ENCODE measurements at places on chromosomes 2 and 18.

GRCh38 chr2:857937-858336 is 92.7 kb upstream of the SNTG2 start:
- H3K36me3 ChIP-seq = no peaks in the 10 kb centered on the region
- no peak overlapping the region for H3K4me3 ChIP-seq
- H3K4me1 ChIP-seq = no peaks in the 10 kb centered on the region

DNA sequence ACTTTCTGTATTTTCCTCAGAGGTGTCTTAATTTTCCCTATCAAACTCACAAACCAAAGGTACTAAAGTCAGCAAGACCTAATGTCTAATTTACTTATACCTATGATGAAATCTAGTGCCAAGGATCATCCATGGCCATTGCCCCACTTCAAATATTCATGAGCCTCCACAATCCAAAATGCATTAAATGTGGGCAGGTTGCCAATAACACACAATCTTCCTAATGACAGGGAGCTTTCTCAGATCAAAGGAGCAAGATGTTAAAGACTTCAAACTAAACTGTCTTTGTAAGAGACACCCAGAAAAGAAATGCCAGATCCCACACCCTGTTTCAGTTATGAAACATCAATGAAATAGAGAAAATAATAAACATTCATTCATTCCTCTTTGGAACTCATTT is 143.2 kb downstream of the TMEFF2 start:
- H3K4me3 ChIP-seq = no peak overlapping the region
- peaks cover 4% of the 10 kb centered on the region for H3K4me1 ChIP-seq
- no peak overlapping the region for H3K27ac ChIP-seq
- no peaks in the 10 kb centered on the region for H3K27me3 ChIP-seq

GRCh38 chr2:85945586-85945985 is 56.8 kb upstream of the ST3GAL5 start:
- no peaks in the 10 kb centered on the region for H3K36me3 ChIP-seq
- H3K4me1 ChIP-seq = no peaks in the 10 kb centered on the region
- no peak overlapping the region for H3K27ac ChIP-seq
- H3K27me3 ChIP-seq = no peaks in the 10 kb centered on the region
- H3K4me3 ChIP-seq = no peak overlapping the region

DNA sequence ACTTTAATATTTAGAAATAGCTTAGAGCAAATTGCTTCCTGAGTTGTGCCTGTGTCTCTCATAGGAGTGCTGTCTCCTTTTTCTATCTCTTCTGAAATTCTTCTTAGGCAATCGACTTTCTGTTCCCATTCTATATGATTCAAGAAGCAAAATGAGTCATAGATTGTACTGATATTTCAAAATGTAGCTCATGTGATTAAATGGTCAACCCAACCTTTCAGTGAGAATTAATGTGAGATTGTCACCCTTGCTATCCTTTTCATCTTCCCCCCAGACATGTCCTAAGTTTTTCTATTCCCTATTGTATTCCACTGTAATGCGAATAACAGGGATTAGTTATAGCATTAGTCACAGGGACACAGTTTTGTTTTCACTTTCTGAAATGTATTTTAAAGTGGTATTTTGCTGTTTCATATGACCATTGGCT is 413.6 kb downstream of the THSD7B start:
- no peak overlapping the region for H3K4me3 ChIP-seq
- H3K27me3 ChIP-seq = no peaks in the 10 kb centered on the region
- no peak overlapping the region for H3K27ac ChIP-seq
- no peaks in the 10 kb centered on the region for H3K36me3 ChIP-seq
- peak; percentile 25 for DNase-seq

GRCh38 chr2:216224388-216224787 is 115.2 kb downstream of the XRCC5 start:
- no peaks in the 10 kb centered on the region for H3K4me1 ChIP-seq
- no peak overlapping the region for H3K4me3 ChIP-seq
- DNase-seq = no peak

GRCh38 chr18:2310886-2311285 is 260.4 kb downstream of the METTL4 start:
- no peaks in the 10 kb centered on the region for H3K27me3 ChIP-seq
- no peak overlapping the region for H3K27ac ChIP-seq
- no peaks in the 10 kb centered on the region for H3K36me3 ChIP-seq
- H3K4me1 ChIP-seq = no peaks in the 10 kb centered on the region

- H3K27ac ChIP-seq = no peak overlapping the region
- peaks cover 4% of the 10 kb centered on the region for H3K4me1 ChIP-seq
- H3K36me3 ChIP-seq = no peaks in the 10 kb centered on the region
Observed at GRCh38 chr2:16013359-16013911, 73.1 kb downstream of the MYCN start.

GRCh38 chr18:62802523-62802922 is 87.2 kb downstream of the PHLPP1 start:
- H3K4me1 ChIP-seq = peaks cover 8% of the 10 kb centered on the region
- no peaks in the 10 kb centered on the region for H3K36me3 ChIP-seq
- H3K27ac ChIP-seq = no peak overlapping the region
- no peak for DNase-seq
- H3K27me3 ChIP-seq = no peaks in the 10 kb centered on the region

GRCh38 chr2:231015478-231015877 is 19.6 kb downstream of the SPATA3 start:
- no peak overlapping the region for H3K4me3 ChIP-seq
- peak overlapping the region; percentile 58 for H3K27ac ChIP-seq
- H3K36me3 ChIP-seq = no peaks in the 10 kb centered on the region
- peaks cover 7% of the 10 kb centered on the region for H3K4me1 ChIP-seq
- DNase-seq = peak; percentile 50
